ENCODE measurements at places on chromosomes 3 and 15.

GRCh38 chr3:149023951-149024350 is 32.6 kb downstream of the GYG1 start:
- no peak for DNase-seq

DNA sequence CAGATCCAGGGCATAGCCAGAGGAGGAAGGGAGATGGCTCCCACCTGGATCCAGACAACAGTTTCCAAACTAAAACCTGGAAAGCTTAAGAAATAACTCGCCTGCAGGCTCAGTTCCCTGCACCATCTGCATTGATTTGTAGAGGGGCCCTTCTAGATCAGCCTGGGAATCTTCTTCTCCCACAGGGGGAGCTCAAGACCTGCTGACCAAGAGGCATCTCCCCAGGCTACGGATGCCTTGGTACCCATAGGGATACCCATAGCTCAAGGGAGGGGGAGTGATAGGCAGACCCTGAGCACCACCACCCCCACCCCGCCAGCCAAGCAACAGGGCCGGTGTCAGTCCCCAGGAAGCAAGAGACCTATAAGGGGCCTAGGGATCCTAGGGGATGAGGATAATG is 28.0 kb upstream of the DCLK3 start:
- DNase-seq = no peak

- no peak for DNase-seq
Measured at GRCh38 chr3:109982201-109982600, 644.9 kb upstream of the DPPA4 start.

- DNase-seq = no peak
Measured at GRCh38 chr3:129952556-129953355, 21.8 kb upstream of the TRH start.

- no peak for DNase-seq
Measured at GRCh38 chr15:94844538-94845389, 613.4 kb downstream of the MCTP2 start.

GRCh38 chr3:17983106-17983505 is 240.7 kb upstream of the TBC1D5 start:
- no peak for DNase-seq

- no peak for DNase-seq
Measured at GRCh38 chr3:134827213-134827612, 32.2 kb downstream of the EPHB1 start.

GRCh38 chr3:154105218-154105975 is 15.8 kb upstream of the ARHGEF26 start:
- DNase-seq = no peak

DNA sequence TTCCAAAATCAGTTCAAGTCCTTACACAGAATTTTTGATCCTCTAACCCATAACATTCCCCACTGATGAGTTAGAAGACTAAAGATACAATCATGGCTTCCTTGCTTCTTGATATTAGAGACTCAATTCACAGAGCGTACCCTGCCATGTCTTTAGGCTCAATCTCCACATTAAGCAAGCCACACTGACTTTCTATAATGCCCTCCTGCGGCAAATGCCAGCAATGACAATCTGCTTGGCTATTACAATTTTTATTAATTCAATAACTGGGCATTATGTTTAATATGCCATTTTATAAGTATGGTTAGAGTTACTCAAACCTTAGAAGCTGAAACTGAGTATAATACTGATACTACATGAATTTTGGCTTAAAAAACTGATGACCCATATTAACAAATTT is 479.7 kb upstream of the NR2F2 start:
- DNase-seq = no peak

GRCh38 chr3:48196611-48197010 is 8.4 kb upstream of the CDC25A start:
- DNase-seq = no peak

GRCh38 chr3:42652251-42652610 is 1.3 kb upstream of the ZBTB47 start:
- DNase-seq = no peak

GRCh38 chr3:111594205-111594604 is 941 bp downstream of the ZBED2 start:
- DNase-seq = no peak

DNA sequence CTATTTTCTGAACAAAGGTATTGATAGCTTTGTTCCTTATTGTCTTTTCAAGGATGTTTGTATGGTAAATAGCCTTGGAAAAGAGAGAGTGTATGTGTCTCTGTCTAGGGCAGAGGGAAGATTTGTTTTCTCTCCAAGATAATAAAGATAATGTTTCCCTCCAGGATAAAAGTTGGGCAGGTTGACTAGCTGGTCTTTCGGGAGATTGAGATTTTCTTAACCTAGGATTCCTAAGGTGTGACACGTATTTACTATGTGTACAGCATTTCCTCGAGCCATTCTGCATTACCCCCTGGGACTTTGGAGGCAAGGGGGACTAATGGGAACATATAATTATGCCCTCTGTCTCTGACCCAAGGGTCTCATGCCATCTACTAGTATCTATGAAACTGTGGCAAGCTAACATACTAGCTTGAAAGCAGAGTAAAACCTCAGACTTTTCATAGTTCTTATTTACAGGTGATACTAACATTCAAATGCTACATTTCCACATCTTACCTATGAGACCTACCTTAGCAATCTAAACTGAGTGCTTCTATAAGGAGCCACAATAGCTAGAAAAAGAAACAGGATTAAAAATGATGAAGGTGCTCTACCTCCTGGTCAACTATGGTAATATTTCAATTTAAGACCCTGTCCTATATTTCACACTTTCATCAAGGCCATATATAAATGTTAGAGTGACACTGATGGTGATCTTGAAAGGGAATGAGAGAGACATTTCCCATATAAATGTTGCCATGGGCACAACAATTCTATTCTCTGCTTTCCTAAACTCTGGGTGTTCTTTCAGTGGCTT is 252.9 kb upstream of the CBLB start:
- no peak for DNase-seq

GRCh38 chr15:56241374-56242105 is 2.1 kb downstream of the RFX7 start:
- DNase-seq = no peak

DNA sequence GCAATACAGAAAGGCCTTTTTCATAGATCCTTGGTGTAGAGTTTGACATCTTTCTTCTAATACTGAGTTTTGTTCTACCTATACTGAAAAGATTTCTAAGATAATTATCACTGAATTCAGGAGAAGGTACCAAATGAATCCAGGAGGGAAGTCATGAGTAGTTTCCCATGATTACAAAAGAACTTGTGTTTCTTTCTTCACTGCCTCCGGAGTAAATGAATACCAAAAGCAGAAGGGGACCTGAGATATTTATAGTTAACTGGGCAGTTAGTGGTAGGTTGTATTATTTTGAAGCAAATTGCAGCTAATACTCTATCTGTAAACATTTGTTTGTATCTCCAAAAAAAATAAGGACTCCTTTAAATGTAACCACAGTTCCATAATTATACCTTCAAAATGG is 175.4 kb downstream of the SUCNR1 start:
- no peak for DNase-seq

GRCh38 chr15:41981371-41982132 is 9.2 kb upstream of the EHD4 start:
- no peak for DNase-seq

DNA sequence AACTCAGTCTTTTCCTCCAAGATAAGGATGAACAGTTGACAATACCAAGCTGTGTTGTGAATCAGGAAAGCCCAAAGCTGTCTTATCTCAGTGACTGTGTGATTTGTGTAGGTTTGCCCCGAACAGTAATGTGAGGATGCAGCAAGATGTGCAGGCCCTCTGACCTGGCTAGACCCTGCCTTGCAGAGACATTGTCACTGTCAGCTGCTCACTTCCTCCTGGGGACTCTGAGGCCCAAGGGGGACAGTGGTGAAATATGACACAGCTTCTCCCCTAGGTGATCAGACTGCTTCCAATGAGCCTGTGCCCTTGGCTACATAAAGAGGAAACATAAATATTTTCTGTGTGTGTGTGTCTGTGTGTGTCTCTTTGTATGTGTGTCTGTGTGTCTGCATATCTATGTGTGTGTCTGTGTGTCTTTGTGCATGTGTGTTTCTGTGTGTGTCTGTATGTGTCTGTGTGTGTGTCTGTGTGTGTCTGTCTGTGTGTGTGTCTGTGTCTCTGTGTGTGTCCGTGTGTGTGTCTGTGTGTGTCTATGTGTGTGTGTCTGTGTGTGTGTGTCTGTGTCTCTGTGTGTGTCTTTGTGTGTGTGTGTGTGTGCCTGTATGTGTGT is 21.7 kb downstream of the LRRK1 start:
- DNase-seq = no peak

- DNase-seq = no peak
Measured at GRCh38 chr3:64450396-64450956, 225.2 kb upstream of the PRICKLE2 start.

GRCh38 chr3:25899352-25900101 is 109.6 kb downstream of the OXSM start:
- DNase-seq = no peak

DNA sequence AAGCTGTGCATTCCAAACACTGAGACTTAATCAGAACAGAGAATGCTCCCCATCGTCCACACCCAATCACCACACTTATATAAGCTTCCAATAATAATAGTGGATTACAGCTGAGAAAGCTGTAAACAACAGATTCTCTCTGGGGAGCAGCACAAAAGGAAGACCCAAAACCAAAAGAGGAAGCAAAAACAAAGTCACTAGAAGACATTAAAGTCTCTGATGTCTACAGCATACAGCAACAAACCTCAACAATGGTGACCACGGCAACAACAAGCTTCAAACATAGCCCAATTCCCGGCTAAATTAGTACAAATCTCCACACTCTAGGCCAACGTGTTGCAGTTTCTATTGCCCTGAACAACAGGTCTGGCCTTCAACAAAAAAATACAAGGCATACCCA is 37.7 kb downstream of the ZDHHC23 start:
- DNase-seq = no peak

GRCh38 chr3:46549408-46549904 is 16.6 kb downstream of the LRRC2 start:
- DNase-seq = no peak

DNA sequence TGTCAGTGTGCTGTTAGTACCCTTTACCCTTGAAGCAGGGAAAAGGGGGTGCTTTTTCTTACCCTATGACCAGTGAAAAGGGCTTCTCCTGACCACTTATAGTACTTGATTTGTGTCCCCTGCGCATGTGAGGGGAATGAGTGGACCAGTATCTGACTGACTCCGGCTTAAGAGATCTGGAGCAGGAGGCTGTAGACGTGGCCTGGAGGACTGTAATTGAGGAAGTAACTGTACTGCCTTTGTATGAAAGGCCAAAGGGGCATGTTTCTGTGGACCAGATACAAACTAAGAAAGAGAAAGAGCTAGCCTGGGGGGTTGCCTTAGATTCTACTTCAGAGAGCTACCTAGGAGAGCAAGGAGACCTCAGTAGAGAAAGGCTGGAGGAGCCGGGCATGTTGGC is 89.9 kb upstream of the TBL1XR1 start:
- DNase-seq = no peak

DNA sequence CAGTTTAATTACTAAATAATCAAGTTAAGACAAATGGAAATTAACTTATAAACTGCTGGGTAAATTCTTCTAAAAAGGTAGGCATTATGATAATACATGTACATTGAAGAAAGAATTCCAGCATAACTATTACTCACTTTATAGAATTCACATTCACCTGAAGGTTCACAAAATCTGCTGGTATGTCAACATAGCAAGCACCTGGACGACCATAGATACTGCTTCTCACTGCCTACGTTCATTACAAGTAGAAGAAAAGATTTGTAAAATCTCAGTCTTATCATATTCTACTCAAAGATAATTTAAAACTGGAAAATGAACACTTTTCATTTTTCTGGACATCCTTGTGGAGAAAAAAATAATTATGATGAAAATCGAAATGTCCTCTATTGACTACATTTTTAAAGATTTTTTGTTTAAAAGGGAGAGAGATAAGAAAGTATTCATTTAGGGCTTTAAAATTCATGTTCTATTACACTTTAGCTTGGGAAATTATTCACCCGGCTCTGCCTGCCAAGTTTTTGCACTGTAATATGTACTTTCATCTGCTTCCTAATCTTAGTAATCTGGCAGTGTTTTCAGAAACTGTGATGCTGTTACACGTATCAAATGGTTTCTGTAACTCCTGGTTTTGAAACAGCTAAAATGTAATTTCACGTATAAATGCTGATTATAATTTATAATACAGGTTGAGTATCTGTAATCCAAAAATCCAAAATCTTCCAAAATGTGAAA is 16.1 kb downstream of the HACL1 start:
- no peak for DNase-seq

GRCh38 chr15:57375827-57376695 is at the start of gene CGNL1:
TSS of gene CGNL1 (plus strand) at chr15:57376505. CDS start at chr15:57438000, 61,495 bp downstream.
- no peak for DNase-seq
